ENCODE measurements at places on chromosomes 6 and 20.

DNA sequence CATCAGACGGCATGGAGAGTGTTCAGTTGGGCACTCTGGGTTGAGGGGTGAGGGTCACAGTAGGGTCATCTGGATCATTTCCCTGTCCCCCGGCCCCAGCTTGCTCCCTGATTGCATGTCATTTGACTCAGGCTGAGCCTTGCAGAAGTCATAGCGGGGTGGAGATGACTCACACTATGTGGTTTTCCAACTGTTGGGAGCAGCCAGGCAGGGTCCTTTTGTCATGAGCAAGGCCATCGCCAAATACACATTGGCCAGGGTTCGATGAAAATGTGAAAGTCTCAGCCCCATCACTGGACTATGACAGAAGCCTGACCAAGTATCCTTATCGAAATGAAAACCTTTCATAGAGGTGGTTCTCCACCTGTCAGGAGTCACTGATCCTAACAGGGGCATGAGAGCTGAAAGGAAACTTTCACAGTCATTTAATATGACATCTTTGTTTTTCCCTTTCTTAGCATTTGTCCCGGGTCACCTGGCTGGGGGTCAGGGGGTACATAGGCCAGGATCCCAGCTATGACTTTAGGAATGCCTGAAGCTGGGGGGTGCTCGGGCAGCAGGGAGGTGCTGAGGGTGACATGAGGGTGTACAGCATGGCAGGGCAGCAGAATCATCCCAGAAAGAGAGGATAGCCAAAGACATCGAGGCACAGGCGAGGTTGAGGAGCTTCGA is 70.2 kb upstream of the CD93 start:
- DNase-seq = no peak

DNA sequence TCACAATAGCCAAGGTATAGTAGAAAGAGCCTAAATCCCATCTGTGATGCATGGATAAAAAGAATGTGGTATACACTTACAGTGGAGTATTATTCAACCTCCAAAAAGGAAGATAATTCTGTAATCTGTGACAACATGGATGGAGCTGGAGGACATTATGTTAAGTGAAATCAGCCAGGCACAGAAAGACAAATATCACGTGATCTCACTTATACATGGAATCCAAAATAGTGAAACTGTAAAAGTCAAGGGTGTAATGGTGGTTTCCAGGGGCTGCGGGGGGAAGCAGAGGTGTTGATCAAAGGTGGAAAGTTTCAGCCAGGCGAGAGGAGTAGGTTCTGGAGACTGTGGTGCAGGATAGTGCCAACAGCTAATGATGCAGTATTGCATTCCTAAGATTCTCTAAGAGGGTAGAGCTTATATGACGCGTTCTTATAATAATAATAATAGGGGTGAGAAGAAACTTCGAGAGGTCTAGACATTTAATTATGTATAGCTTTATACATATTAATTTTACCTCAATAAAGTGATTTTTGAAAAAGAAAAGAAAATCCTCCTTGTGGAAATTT is 246.1 kb downstream of the FOXA2 start:
- DNase-seq = no peak

GRCh38 chr20:48691523-48691922 is 136.3 kb downstream of the PREX1 start:
- no peak for DNase-seq

DNA sequence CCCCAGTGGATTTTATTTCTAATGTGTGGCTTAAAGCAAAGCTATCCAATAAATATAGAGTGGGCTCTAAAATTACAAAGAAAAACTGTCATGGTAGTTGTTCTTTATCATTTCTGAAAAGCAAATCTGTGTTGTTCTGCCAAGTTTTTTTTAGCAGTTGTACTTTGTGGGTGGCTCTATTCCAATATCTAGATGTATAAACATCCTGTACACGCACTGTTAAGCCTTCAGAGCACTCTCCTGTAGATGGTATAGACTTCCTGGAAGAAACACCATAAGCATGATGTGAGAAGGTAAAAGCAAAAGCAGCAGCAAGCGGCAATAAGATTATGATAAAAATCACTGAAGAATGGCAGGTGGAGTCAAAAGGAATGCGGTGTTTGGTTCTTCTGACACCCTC is 21.5 kb upstream of the TMEM30A start:
- no peak for DNase-seq

DNA sequence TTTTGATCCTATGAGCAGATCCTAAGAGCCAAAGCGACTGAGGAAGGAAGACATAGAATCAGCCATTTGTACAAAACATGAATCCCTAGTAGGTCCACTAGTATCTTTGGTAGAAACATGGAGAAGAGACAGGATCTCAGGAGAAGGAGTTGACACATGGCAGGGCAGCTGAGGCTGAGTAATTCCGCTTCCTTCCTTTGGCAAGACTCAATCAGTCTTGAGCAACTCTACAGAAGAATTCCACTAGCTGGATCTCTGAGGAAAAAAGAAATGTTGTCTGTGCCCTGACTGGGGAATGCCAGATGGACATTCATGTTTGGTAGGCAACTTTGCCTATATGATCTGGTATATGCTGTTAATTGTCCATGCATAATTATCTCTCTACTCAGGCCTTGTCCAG is 35.3 kb downstream of the ESR1 start:
- no peak for DNase-seq

DNA sequence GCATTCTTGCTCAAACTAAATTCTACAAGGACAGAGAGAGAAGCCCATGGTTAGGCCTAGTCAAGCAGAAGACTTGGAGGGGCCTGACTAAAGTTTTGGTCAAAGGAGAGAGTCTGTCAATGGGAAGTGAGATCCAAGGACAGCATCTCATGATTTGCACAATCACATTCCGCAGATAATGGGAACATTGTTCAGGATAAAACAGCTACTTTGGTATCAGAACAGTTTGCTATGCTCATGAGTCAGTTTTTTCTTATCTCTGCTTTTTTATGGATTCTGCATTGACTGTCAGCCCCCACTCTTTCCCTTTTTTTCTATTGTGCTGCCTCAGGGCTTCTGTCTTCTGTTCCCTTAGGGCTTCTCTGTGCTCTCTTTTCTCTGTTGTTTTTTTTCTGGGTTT is 28.6 kb downstream of the AKAP7 start:
- no peak for DNase-seq

- DNase-seq = no peak
These were observed 89.9 kb upstream of the SGK1 start for GRCh38 chr6:134407791-134408190.

DNA sequence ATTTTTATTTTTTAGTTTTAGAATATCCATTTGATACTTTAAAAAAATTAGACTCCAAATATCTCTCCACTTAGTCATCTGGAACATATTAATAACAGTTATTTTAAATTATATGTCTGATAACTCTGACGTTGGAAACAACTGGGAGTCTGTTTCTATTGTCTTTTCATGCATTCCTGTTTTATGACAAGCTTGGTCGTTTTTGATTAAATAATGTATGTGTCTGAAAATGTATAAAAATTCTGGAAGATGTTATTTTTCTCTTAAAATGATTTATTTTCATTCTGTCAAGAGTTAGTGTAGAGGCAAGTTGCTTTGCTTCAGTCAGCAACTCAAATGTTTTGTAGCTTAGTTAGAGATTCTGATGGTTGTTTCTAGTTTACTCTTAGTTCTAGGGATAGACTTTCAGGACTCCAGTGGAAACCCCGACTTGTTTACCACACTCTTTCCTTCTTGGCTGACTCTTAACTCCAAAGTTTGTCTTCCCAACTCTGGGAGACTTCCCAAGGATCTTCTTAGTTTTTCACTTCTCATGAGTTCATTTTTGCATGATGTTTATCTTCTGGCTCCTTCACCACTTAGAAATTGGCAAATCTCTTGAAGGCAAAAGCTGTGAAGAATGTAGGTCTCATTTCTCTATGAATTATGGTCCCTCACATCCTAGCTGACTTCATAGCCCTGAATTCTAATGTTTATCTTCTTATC is 190.9 kb downstream of the LAMA2 start:
- no peak for DNase-seq

- DNase-seq = no peak
These were observed 109.1 kb downstream of the BACH2 start for GRCh38 chr6:90187437-90188121.

- no peak for DNase-seq
These were observed 417.6 kb downstream of the UTRN start for GRCh38 chr6:144702781-144703180.

GRCh38 chr20:22833851-22834250 is 201.3 kb upstream of the SSTR4 start:
- no peak for DNase-seq

DNA sequence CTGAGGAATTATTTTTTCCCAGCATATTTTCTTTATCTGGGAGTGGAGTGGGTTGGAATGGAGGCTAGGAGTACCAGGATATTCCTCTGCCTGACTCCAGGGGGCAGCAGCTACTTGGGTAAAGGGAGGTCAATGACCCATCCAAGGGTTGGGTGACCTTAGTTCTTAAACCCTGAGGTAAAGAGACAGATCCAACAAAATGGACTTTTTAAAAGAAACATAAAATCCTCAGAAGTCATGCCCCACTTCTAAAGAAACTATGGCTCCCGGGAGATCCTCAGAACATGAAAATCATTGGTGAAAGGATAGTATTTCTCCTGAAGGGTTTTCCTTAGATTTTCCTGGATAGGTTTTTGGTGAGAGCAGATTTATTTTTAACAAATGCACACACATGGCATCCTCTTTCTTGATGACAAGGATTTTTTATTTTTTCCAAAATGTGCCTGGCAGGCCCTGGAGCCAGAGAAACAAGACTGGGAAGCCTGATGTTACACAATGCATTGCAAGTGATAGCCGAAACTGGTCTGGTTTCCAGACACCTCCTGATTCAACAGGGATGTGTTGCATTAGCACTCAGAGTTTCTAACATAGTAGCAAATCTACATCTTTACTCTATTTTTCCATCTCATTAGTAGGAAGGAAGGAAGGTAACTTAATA is 240.9 kb upstream of the BTBD3 start:
- no peak for DNase-seq

DNA sequence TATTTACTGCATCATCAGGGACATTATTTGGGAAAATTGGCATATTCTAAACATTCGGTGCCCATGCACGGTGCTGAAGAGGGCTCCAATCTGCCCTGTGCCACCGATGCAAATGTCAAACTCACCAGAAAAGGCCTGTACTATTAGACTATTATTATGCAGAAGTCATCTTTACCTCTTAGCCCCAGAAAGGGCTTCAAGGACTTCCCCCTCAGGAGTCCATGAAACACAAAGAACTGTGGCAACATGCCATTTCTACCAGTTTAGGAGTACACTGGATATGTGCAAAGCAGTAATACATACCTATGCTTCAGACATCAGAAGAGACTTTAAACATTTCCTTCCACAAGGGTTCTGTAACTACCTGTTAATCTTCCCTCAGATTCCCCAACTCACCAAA is 8.6 kb downstream of the DIDO1 start:
- DNase-seq = no peak

DNA sequence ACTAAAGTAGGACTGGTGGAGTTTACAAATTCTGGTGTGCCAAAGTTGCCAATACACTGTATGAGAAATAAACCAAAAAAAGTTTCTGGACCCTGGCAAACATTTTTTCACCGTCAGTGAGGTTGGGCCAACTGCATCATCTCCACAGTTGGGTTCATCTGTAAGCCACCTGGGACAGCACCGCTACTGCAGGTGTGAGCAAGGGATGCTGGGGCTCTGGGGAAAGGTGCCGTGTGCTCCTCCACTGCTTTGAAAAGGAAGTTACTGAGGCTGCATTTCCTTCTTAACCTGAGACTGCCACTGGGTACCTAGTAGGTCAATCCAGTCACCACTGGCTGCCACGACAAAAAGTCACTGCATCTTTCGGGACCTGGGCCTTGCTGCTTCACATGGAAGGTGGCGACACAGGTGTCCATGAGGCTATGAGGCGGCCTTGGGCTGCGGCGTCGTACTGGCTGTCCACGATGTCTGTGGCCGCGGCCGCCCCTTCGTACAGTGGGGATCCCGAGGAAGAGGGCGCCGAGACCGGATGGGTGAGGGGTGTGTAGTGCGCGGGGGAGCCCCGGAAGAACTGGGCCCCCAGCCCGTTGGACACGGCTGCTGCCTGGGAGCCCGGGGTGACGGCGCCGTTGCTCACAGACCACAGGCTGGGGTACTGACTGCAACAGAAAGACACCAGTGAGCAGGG is 9.6 kb downstream of the TBXT start:
- no peak for DNase-seq

DNA sequence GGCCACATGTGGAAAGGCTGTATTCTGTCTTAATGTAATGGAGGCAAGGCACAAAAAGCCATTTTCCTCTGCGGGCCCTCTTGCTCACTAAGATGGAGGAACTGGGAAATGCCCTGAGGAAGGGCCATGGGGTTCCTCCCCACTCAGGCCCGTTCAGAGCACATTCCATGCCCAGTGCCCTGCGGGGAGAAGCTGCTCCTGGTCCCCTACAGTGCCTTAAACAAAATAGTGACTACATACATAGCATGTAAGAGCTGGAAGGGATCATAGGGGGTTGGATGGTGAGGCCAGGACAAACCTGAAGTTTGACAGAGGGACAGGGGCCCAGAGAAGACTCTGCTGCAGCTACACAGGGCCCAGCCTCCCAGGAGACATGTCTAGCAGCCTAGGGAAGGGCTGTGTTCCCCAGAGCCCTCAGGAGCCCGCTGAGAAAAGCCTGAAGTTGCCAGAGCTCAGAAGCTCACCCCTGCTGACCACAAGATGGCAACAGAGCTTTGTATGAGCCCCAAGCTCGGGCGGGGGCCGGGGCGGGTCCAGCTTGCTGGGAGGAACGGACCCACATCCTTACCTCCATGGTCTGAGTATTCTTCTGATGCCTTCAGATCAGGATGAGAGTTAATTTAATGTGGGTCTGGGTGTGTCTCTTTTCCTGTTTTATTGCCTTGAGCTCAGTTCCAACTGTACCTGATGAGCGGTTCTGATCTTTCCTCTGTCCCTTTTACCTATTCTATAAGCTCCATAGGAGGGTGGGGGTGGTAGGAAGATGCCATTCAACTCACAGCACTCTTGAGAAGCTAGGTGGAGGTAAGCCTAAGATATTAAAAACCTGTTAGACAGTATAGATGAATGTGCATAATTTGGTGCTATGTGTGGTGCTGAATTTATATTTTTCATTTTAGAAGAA is 242.9 kb downstream of the CDC5L start:
- DNase-seq = no peak

GRCh38 chr20:58001946-58002345 is 226.5 kb downstream of the ANKRD60 start:
- no peak for DNase-seq

DNA sequence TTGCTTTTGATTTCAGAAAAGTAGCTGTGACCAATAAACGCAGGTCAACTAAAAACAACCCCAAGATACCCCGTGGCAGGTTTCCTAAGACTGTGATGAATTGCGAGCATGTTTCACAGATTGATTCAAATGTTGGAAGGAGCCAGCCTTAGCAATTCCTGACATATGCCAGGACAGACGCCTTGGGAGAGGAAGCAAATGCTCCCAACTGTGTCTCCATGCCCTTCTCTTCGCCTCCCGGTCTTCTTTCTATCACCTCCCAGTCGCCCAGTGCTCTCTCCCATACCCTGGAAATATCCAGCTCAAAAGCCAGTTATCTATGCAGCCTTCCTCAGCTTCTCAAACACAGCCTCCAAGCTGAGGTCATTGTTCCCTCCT is 32.0 kb downstream of the KIAA0319 start:
- DNase-seq = no peak

Measured in T-helper 1 cell (primary cell).